ENCODE measurements at places on chromosomes 3 and 15.

DNA sequence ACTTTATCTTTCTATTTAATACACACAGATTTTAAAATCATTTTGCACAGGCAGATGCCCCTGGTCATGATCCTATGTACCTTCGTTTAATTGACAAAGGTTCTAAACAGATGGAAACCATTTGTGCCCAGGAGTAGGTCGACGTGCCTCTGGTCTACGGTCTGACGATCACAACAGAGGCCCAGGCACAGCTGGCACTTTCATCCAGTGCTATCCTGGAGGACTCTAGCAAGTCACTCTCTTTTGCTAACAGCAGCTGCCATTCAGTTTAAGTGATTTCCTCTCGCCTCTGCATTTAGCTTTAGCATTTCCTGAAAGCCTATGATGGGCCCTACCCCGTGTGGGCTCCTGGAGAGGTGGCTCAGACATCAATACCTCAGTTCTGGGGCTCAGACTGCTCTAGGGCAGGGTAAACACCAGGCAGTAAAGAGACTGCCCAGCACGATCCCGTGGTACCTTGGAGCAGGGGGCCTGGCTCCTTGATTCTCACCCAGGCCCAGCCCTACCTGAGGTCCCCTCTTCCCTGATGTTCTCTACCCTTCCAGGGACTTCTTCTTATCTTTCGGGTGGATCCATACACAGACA, 83.2 kb upstream of the SNRPA1 start:
- DNase-seq, result no peak
- no peaks in the 10 kb centered on the region for H3K36me3 ChIP-seq
- H3K27me3 ChIP-seq, result peaks cover under 1% of the 10 kb centered on the region
- H3K27ac ChIP-seq, result no peak overlapping the region
- H3K4me3 ChIP-seq, result no peak overlapping the region

- DNase-seq, result no peak
- H3K36me3 ChIP-seq, result no peaks in the 10 kb centered on the region
- peaks cover 6% of the 10 kb centered on the region for H3K4me1 ChIP-seq
- no peaks in the 10 kb centered on the region for H3K27me3 ChIP-seq
Observed at GRCh38 chr3:47540281-47540680, 26.8 kb upstream of the ELP6 start.

- no peak for DNase-seq
- no peaks in the 10 kb centered on the region for H3K4me1 ChIP-seq
- no peak overlapping the region for H3K27ac ChIP-seq
- H3K36me3 ChIP-seq, result no peaks in the 10 kb centered on the region
- H3K4me3 ChIP-seq, result no peak overlapping the region
Observed at GRCh38 chr3:56069766-56070165, 398.5 kb downstream of the ERC2 start.

- no peak overlapping the region for H3K4me3 ChIP-seq
- DNase-seq, result no peak
- peaks cover 94% of the 10 kb centered on the region for H3K4me1 ChIP-seq
- H3K36me3 ChIP-seq, result no peaks in the 10 kb centered on the region
Observed at GRCh38 chr15:60582370-60583036, 103.6 kb upstream of the ICE2 start.

- no peaks in the 10 kb centered on the region for H3K36me3 ChIP-seq
- H3K27ac ChIP-seq, result no peak overlapping the region
- H3K4me1 ChIP-seq, result peaks cover 8% of the 10 kb centered on the region
- H3K4me3 ChIP-seq, result no peak overlapping the region
- H3K27me3 ChIP-seq, result no peaks in the 10 kb centered on the region
Observed at GRCh38 chr3:128395500-128396162, 71.1 kb downstream of the DNAJB8 start.

DNA sequence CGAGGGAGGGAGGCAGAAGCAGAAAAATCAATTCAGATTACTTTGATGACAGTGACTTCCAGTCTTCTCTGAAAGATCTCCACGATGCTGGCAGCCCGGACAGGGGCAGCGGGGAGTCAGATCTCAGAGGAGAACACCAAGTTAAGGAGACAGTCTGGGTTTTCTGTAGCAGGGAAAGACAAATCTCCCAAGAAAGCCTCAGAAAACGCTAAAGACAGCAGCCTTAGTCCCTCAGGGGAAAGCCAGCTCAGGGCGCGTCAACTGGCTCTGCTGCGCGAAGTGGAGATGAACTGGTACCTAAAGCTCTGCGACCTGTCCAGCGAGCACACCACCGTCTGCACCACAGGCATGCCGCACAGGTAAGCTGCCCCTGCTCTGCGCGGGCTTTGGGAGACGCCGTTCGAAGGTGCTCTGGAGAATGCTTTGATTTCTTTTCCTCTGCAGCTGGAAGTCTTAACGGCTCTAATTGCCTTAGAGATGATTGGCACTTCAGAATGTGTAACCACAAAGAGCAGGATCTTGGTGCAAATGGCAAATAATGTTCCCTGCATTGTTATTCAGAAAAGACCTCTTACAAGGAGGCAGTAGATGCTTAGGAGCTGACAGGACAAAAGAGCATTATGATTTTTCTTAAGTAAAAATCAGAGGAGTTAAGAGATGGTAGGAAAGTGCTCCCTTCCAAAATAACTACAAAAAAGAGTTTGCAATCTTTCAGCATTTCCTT, at the start of gene KCNAB1:
KCNAB1 (plus strand) TSS at position 51 of the 724 bp plus-strand sequence.
- H3K27me3 ChIP-seq, result no peaks in the 10 kb centered on the region
- H3K4me3 ChIP-seq, result no peak within 1 kb of the TSS
- DNase-seq, result no peak
- H3K4me1 ChIP-seq, result no peaks in the 10 kb centered on the region

DNA sequence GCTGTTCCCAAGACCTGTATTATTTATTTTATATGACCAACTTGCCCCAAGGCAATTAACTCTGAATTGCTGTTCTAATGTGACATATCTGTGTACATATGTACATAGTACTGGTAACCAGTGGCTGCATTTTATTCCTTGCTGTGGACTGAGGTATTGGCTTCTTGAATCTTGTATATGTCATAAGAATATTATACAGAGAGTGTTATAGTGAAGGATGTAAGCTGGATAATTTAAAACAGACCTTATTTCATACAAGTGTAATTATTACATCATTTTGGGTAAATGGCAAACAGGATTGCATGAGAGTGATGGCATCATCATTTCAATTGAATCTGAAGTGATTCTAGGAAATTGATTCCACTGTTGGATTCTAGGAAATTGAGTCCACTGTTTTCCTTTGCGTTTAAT, 32.9 kb downstream of the B3GALNT1 start:
- DNase-seq, result no peak
- no peak overlapping the region for H3K27ac ChIP-seq
- no peak overlapping the region for H3K4me3 ChIP-seq
- peaks cover 13% of the 10 kb centered on the region for H3K36me3 ChIP-seq

DNA sequence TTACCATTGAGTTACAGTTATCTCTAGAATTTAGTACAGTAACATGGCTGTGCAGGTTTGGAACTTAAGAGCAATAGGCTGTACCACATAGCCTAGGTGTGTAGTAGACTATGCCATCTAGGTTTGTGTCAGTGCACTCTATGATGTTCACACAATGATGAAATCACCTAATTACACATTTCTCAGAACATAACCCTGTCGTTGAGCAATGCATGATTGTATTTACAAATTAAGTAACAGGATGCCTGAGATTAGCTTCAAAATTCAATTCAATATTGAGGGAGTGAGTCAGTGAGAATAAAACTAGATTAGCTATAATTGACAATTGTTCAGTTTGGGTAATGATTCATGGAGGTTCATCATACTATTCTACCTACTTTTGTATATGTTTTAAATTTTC, 633.8 kb downstream of the IGSF11 start:
- no peaks in the 10 kb centered on the region for H3K36me3 ChIP-seq
- DNase-seq, result no peak
- no peaks in the 10 kb centered on the region for H3K27me3 ChIP-seq
- H3K27ac ChIP-seq, result no peak overlapping the region
- no peak overlapping the region for H3K4me3 ChIP-seq
- H3K4me1 ChIP-seq, result no peaks in the 10 kb centered on the region

GRCh38 chr3:26236531-26236930, 386.0 kb upstream of the LRRC3B start:
- DNase-seq, result no peak
- no peaks in the 10 kb centered on the region for H3K36me3 ChIP-seq
- H3K4me1 ChIP-seq, result peaks cover 23% of the 10 kb centered on the region
- peak overlapping the region; percentile 59 for H3K27ac ChIP-seq

- DNase-seq, result no peak
- H3K27ac ChIP-seq, result no peak overlapping the region
- no peaks in the 10 kb centered on the region for H3K27me3 ChIP-seq
- H3K4me1 ChIP-seq, result peaks cover 4% of the 10 kb centered on the region
- no peak overlapping the region for H3K4me3 ChIP-seq
Observed at GRCh38 chr3:105938806-105939205, 70.0 kb upstream of the CBLB start.

GRCh38 chr15:22810033-22810852, 23.8 kb downstream of the NIPA1 start:
- DNase-seq, result no peak
- H3K27ac ChIP-seq, result no peak overlapping the region
- H3K4me3 ChIP-seq, result no peak overlapping the region
- peaks cover 32% of the 10 kb centered on the region for H3K36me3 ChIP-seq

DNA sequence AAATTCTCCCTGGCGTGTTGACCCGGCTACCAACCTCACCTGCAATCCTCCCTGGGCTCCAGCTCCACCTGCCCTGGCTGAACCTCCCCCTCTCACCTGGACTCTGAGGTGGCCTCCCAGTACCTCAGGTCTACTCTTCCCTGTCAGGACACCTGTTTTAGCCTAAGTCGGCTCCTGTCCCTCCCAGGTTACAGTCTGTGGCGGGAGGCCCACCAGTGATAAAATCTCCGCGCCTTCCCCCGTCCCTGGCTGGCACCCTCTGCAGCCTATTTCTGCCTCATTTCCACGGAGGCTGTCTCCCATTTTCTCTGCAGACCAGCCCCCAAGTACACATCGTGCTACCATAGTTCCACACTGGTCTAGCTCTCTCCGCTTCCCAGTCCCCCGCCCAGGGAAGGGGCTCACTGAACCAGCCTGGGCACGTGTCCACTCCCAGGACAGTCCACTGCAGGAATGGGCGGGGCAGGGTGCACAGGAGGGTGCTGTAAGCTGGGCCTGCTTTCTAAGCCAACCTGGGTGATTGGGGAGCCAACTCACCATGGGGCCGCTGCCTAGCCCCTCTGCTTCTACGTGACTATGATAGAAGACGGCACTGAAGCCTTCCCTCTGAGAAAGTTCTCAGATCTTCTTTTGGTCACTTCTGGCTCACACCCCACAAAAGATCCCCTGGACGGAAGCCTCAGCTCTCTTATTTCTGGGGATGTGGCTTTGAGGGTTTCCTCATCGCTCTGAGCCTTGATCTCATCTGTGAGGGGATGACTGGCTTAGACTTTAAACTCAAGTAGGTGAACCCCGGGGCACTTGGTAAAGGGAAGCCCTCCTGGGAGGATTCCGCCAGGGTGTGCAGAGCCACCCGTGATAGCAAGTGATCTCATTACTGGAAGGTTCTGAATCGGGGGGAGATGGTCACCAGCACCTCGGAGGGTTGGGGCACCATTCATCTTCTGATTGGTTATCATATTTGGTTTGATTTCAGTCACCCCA, 96.6 kb downstream of the NSMCE3 start:
- H3K4me1 ChIP-seq, result no peaks in the 10 kb centered on the region
- no peak for DNase-seq
- no peak overlapping the region for H3K27ac ChIP-seq
- no peaks in the 10 kb centered on the region for H3K27me3 ChIP-seq
- H3K4me3 ChIP-seq, result no peak overlapping the region
- no peaks in the 10 kb centered on the region for H3K36me3 ChIP-seq

GRCh38 chr3:187966636-187967406, 187.1 kb upstream of the LPP start:
- H3K4me3 ChIP-seq, result no peak overlapping the region
- H3K36me3 ChIP-seq, result no peaks in the 10 kb centered on the region
- DNase-seq, result no peak
- H3K27me3 ChIP-seq, result no peaks in the 10 kb centered on the region
- H3K27ac ChIP-seq, result no peak overlapping the region

DNA sequence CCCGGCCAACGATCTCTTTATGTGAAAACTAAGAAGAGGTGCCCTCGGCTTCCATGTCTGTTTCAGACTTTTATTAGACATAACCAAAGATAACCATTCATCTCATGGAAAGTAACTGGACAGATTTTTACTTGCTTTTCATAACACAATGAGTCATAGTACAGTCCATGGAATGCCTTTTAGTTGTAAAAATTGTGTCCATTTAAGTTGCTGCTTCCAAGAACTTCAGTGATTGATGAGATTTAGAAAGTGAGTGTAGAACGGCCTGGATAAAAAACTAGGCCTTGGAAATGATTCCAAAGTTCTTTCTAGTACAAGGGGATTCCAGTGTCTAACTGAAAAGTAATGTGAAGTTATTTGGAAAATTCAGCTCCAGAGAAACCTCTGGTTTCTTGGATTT, 10.8 kb downstream of the EIF2AK4 start:
- no peak for DNase-seq
- H3K36me3 ChIP-seq, result peaks cover 12% of the 10 kb centered on the region
- H3K4me1 ChIP-seq, result peaks cover 10% of the 10 kb centered on the region
- H3K27ac ChIP-seq, result no peak overlapping the region
- H3K27me3 ChIP-seq, result no peaks in the 10 kb centered on the region

DNA sequence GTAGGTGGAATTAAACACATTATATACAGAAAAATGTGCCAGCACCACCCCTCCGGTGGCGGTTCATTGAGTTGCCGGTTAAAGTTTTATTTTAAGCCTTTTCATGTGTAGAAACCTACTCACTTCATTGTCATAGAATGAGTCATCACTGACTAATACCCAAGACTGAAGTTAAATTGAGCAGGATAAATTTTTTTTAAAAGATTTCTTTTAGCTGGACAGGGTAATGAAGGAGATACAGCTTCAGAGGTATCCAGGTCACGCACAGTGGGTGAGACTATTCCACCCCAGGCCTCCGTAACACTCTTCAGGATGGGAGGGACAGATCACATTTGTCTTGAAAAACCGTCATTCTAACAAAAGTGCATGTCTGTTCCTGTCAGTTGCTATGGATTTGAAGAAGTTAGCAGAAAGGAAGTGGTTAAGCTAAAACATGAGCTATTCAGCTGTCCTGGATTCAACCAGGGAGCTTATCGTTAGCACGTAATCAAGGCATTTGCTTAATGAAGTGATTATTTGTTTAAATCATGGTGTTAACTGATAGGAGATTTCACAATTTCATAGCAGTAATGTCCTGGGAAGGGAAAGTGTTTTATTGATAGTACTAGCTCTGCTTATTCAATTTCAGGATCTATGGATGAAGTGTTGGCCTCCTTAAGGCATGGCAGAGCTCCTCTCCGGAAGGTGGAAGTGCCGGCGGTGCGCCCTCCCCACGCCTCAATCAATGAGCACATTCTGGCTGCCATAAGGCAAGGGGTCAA, 23.4 kb downstream of the WHAMM start:
- no peak for DNase-seq
- H3K4me3 ChIP-seq, result no peak overlapping the region
- peaks cover 5% of the 10 kb centered on the region for H3K4me1 ChIP-seq
- H3K36me3 ChIP-seq, result peaks cover 99% of the 10 kb centered on the region

- peak overlapping the region; percentile 98 for H3K27ac ChIP-seq
- H3K27me3 ChIP-seq, result no peaks in the 10 kb centered on the region
- H3K36me3 ChIP-seq, result no peaks in the 10 kb centered on the region
Observed at GRCh38 chr15:52021128-52021671, 2.2 kb downstream of the MAPK6 start.

Measured in esophagus squamous epithelium (tissue), 5 donors.